ENCODE measurements at places on chromosomes 16 and 17.
A peak's percentile ranks its signal among the peaks of the same experiment; 100 is the strongest.

DNA sequence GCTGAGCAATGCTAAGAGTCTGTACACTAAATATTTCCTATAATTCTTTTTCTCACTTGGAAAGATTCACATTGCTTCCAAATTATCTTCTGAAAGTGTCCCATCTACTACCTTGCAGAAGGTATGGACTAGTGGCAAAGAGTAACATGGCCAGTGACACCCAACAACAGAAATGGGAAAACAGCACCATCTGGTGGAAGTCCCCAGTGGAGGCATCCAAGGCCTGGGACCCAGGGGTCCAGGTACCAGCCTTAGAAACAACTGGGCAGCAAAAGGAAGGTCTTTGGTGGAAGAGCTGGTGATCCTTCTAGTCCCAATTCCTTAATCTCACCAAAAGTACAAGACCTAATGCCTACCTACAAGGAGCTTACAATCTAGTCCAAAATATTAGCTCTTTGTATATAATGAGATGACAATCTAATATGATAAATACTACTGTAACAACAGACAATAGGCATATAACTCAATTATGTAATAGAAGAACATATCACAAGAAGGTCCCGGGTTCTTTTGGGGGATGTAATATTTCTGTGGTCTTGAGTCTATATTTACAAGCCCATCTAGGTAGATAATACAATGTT lies 55.3 kb downstream of the SKAP1 start:
- no peak for DNase-seq

GRCh38 chr17:73824321-73824720 lies 180.1 kb upstream of the SDK2 start:
- no peak for DNase-seq

DNA sequence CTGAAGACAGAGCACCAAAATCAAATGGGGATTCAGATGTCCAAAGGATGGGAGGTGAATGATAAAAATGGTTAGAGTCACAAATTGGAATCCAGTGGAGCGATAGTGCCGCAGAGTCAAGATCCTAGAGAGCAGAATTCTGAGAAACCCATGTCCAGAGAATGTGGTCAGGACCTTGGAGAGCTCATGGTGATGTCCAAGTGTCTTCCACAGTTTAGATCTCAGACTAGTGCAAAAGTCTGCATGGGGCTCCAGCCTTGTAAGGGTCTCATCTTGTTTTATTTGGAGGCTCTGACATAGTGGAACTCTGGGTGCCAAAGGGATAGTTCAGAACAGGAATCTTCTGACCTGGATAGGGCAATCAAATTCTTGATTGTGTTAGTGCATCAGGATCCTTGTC lies 245.9 kb upstream of the HSBP1 start:
- no peak for DNase-seq

DNA sequence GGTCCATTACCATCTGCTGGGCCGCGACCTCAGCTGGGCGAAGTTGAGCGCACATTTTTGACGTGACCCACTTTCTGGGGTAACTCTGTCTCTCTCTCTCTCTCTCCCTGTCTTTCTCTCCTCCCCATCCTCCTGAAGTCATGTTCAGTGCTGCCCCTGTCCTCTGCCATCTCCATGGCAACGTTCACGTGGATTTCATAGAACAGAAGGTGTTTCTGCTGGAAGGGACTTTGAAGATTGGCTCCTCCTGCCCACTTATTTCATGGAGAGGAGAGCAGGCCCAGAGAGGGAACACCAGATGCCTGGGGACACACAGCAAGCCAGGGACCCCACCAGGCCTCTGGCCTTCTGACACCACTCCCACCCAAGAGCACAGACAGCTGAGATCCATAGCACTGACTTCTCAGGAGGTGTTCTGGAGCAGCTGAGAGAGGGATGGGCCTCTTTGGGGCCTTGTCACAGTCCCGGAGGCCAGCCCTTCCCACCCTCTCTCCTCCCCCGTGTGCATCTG lies 4.2 kb upstream of the CCNF start:
- no peak for DNase-seq

GRCh38 chr17:31433091-31433790 lies 41.8 kb downstream of the RAB11FIP4 start:
- no peak for DNase-seq

DNA sequence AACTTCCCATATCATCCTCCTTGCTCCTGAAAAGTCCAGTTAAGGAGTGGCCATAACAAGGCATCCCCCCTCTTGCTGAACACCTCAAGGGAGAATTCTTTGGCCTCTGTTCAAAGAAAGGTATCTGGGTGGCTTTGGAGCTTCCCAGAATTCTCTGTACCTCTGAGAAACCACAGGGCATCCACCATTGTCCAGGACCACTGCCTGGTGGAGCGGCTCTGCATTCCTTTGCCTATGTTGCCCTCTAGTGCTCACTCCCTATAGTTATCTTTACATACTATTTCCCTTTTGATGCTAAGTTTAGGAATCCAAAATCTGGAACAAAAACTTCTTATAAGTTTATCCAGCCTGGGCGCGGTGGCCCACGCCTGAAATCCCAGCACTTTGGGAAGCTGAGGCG lies 30.3 kb downstream of the CHD9NB start:
- DNase-seq: no peak

- no peak for DNase-seq
Measured at GRCh38 chr17:83183145-83183948, 103.9 kb downstream of the METRNL start.

DNA sequence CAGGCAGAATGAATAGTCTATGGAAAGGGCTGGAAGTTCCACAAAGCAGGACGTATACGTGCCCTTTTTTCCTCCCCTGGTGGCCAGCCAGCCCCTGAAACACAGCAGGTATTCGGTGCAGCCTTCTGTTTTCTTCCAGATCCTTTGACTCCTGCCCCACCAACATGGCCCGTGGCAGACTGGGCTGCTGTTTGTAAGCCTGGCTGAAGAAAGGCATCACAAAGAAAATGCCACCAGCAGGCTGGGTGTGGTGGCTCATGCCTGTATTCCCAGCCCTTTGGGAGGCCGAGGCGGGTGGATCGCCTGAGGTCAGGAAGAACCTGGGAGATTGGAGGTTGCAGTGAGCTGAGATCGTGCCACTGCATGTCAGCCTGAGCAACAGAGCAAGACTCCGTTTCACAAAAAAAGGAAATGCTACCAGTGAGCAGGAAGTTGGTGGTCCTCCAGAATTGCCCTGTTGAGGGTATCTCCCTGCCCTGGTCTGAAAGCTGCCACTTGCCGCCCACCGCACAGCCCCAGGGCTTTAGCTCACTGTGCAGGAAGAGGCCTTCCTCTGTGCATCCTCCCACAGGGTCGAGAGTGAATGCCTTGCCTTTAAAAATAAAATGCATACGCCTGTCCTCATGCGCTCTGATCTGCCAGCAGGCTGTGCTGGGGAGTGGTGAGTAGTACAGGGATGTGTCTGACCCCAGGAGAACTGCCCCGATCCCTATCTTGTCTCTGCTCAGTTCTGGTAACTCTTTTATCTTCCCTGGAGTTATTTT lies 587.7 kb downstream of the MAF start:
- DNase-seq: no peak

DNA sequence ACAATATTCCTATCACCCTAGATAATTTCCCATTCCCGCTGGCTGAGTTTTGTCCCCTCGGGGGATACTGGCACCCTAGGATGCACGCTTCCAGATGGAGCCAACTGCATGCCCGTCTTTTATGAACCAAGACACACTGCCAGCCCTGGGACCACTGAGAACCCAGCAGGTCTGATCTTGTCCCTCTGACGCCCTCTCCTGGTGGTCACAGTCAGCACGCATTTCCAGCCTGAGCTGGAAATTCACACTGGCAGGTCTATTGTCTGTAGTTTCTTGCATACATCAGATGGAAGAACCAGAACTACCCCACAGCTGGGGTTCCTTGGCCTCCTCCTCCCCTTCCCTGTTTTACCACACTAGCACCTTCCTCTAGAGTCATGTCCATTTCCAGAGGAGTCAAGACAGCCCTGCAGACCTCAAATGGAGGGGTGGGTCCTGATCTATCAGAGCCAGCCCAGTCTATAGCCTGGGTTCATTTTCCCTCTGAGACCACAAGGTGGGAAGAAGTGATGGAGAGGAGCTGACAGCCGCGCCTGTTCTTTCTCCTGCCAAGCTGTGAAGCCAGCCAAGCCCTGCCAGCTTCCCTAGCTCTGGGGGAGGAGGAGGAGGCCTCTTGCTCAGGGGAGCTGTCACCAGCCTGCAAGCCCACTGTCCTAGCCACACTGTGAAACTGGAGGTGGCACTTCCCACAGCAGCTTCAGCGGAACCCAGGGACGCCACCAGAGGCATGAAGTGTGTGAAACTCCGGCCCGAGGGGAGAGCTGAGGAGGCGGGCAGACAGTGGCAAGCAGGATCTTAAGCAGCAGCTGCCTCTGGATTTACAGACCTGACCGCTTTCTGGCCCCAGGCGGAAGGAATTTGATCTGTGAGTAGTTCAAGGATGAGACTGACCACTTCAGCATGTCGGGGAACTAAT lies 29.3 kb downstream of the MXRA7 start:
- DNase-seq: peak; percentile 49

GRCh38 chr17:50783193-50783660 lies 15.9 kb upstream of the ANKRD40CL start:
- DNase-seq: peak; percentile 59

DNA sequence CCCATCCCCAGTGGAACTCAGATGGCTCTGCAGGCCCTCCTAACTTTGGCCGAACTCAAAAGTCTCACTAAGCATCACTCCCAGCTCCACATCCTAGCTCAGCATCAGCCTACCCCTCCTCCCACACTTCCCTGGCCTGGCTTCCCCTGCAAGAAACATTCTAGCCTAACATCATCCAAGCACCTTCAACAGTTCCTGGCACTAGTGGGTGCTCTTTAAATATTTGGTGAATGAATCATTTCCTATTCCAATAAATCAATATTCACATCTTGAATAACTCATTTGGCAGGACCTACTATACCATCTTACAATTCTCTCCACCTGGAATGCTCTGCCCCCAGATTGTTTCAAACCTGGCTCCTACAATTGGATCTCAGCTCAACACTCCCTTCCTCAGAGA lies 11.0 kb upstream of the BBS2 start:
- no peak for DNase-seq

- DNase-seq: no peak
Measured at GRCh38 chr16:49890876-49891275, 35.0 kb upstream of the ZNF423 start.

GRCh38 chr16:19488213-19488640 lies 33.7 kb downstream of the GDE1 start:
- no peak for DNase-seq

- no peak for DNase-seq
Measured at GRCh38 chr16:17013038-17013437, 457.7 kb downstream of the XYLT1 start.

GRCh38 chr17:68390888-68391545 lies 66.3 kb downstream of the WIPI1 start:
- DNase-seq: no peak

DNA sequence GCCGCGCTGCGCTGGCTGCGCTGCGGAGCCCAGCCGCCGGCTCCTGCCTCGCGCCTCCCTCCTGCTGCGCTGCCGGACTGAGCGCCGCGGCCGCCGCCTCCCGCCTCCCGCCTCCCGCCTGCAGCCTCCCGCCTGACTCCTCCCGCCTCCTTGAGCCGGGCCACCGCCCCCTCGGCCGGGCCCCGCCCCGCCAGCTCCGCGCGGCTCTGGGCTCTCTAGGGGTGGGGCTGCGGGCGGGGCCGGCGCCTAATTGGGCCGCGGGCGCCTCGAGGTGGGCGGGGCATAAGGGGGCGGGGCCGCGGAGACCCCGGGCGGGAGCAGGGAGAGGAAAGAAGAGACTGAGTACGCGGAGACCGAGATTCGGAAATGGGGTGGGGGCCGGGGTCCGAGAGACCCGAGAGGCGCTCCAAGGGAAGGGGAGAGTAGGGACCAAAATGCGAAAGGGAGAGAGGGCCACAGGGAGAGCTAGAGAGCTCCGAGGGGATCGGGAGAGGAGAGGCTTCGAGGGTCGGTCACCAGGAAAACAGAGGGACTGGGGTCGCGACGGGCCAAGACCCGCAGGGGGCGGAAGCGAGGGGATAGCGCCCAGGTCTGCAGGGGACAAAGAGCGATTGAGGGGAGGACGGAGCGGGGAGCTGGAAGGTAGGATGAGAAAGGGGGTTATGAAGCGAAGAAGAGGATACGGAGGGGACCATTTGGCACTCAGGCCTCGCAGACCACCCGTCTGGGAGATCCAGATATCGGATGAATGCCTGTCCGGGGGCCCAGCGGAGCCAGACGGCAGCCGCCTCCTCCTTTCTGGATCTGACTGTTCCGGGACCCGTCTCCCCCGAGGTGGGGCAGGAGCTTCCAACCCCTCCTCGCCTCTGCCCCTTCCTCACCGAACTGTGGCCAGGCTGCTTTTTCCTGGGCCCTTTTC lies at the start of gene C1QL1:
Gene C1QL1, minus strand, starts transcription at position 79 of the 919 bp plus-strand sequence. CDS start 255 bp downstream, outside the sequence.
- DNase-seq: peak; percentile 60

DNA sequence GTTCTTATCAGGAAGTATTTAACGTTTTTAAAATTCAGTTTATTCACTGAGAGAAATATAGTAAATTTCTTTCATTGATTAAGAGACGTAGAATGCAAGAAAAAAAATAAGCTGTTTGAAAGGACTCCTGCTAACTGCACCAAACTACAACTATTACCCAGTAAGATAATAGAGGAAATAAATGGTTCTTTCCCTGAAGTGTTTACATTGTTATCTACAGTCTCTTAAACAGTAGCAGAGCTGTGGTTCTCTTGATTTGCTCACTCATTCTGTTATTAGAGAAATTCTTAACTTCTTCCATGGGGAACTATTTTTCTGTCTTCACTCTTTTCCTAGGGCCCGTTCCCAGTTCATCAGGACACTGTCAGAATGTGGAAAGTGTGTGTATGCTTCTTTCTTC lies 973.0 kb downstream of the KCNJ2 start:
- no peak for DNase-seq

DNA sequence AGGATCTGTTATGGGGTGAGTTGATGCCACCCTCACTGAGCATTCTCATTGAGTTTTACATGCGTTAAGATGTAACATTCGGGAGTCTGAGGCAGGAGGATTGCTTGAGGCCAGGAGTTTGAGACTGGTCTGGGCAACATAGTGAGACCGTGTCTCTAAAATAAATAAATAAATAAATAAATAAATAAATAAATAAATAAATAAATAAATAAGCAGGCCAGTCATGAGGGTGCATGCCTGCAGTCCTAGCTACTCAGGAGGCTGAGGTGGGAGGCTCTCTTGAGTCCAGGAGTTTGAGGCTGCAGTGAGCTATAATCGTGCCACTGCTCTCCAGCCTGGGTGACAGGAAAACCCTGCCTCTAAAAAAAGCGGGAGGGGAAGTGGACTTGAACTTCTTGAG lies 90.3 kb downstream of the SNX29 start:
- no peak for DNase-seq

DNA sequence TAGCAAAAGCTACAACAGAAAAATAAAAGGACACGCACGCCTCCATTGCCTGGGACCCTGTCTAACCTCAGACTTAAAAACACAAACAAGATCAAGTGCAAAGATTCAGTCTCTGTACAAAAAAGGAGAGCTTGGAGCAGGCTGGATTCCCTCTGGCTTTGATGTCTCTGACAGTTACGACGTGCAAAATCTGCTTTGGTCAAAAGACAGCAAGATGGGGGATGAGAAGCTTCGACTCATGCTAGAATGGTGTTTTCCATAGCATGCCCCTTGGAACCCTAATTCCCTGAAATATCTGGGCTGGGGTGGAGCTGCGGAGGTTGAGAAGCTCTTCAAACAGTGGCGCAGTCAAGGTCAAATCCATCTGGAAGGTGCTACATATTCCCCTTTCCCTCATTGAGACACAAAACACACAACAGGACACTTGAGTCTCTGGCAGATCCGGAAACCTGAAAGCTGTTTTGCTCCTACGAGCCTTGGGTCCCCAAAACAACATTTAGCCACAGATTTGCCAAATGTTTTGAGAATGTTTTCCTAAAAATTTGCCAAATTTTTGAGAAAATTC lies 9.1 kb downstream of the MYH11 start:
- no peak for DNase-seq

GRCh38 chr16:62805221-62805857 lies 769.1 kb upstream of the CDH8 start:
- no peak for DNase-seq
